ENCODE measurements at places on chromosomes 5 and 9.

DNA sequence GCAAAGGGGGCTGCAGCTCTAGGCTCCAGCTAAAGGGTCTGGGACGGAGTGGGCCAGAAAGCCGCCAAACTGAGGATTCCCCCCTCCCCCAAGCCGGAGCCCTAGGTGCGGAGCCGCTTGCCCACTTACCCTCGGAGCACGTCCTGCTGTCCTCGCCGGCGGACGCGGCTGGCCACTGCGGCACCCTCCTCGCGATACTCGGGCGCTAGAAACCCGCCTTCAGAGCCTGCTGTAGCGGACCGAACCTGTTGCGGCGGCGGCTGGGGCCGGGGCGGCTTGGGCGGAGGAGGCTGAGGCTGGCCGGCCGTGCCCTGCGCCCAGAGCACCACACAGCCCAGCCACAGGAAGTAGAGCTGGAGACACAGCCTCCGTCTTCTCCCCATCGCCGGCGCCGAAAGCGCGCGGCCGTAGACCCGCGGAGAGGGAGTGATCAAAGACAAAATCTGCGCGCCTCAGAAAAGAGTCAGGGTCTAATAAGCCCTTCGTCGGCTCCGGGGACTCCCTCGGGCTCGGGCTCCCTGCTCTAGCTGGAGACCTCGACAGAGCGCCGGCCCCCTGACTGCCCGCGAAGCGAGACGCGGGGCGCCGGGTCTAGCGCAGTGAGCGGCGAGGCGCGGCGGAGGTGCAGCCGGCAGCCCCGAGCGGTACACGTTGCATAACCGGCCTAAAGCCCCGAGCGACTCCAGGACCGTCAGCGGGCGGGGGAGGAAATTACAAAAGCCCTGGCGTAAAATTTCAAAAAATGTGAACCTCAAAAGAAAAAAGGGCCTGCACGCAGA is 635 bp downstream of the FBN2 start:
- DNase-seq: no peak

DNA sequence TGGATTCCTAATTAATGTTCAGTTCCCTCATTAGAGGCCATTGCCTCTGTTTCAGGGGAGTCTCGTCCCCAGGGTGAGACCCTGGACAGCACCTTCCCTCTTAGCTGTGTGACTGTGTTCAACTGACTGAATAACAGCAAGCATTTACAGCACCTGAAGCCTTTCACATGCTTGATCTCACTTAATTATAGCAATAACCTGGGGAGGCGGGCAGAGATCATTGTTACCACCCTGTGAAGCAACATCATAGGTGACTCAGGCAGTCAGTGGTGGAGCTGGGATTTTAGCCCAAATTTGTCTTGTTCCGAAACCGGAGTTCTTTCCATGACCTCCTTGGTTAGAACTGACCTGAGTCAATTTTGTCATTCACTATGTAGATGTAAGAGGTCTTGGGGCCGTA is 105.2 kb upstream of the RAD23B start:
- no peak for DNase-seq

DNA sequence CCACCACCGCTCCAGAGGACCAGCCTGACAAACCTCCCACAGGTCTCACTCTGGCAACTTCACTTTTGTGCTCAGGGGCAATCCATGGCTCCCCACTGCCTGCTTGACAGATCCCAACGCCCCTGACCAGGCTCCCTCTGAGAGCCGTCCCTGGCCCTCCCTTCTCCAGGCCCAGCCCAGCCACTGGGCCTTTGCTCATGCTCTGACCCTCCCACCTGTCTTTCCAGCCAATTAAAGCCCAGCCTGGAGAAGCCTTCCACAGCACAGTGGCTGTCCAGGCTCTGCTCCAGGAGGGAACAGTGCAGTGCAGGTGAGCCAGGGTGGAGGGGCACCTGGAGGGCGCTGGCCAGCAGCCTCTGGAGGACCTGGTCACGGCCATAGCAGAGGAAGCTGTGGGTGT is 3.3 kb downstream of the ENTPD2 start:
- no peak for DNase-seq

GRCh38 chr5:135565266-135565665 is 13.5 kb downstream of the CXCL14 start:
- DNase-seq: no peak

DNA sequence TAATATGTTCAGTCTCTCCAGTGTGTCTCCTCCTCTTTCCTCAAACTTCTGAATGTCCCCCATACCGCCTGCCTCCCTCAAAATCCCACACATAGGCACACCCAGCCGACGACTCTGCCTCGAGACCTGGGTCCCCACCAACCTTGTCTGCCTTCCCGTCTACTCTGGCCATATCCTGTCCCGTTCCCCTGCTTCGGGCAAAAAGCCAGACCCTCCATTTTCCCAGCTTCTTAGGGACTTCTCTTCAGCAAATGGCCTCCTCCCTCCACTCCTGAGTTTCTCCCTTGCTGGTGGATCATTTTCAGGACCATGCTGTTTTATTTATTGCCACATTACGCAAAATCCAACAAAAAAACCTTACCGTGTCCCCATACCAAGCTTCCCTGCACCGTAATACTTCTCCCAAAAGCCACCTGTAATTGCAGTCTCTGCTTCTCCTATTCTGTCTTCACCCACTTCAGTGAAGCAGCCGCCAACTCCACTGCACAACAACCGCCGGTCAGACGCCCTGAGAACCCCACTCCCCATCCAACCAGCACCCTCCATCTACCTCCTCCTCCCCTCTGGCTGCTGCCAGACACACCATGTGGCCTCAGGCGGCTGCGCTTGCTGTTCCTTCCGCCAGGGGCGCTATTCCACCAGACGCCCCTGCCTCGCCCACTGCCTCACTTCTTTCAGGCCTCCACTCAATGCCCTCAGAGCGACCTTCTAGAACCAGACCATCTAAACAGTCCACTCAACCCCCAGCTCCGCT is 117.0 kb downstream of the TRPM6 start:
- DNase-seq: no peak

DNA sequence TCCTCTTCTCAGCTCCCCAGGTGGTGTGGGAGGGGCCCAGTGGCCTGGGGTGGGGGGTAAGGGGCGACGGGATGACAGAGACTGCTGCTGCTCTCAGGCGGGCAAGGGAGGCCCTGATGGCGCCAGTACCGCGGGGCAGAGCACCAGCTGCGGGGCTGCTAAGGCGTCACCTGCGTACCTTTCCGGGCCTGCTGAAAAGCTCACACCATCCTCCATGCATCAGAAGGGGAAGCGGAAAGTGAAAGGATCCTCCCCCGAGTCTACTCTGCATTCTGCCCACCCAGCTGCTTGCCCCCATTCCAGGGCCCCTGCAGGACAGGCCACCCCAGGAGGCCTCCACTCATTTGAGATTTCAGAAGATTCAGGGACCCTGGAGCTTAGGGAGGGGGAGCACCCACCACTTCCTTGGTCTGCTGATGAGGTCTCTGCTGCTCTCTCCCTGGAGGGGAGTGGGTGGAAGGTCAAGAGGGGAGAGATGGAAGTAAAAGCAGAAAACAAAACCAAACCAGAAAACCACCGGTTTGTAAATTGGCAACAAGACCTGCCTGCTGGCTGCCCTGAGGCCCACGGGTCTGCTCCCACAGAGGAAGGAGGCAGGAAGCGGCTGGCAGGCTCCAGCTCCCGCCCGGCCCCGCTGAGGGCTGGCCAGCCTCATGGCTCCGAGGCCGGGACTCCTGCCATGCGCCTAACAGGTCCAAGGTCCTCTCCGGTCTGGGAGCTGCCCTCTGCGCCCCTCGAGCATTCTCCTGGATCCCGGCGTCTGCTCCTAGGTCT is 33.6 kb downstream of the PRRT1B start:
- no peak for DNase-seq

DNA sequence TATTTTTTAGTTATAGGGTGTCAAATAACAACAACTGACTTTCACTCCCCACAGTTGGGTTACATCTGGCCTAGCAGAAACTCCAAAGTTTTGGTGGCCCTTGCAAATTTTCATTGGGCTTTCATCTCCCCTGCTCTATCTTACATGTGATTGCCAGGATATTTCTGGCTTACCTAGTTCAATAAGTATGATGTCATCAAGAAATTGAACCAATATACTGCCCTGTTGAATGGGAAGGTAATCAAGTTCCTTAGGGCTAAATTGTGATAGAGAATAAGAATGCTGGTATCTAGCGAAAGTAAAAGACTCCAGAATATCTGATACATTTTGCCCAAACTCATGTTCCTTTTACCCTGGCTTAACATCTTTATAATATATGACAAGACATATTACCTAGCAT is 17.0 kb upstream of the ICE1 start:
- DNase-seq: no peak

DNA sequence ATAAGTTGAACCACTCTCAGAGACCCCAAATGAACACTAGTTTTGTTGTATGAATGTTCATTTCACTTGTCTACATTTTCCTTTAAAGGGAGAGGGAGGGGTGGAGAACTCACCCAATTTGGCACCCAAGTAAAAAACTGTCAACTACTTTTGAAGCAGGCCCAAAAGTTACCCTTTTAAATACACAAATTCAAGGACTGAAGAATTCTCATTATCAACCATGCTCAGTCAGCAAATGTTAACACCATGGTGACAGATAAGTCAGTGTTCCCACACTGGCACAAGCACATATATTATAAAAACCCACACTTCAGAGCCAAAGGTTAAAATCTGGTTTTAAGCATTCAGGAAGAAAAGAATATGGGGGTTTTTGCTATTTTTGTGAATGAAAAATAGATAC is 31.6 kb downstream of the CSNK1A1 start:
- no peak for DNase-seq

DNA sequence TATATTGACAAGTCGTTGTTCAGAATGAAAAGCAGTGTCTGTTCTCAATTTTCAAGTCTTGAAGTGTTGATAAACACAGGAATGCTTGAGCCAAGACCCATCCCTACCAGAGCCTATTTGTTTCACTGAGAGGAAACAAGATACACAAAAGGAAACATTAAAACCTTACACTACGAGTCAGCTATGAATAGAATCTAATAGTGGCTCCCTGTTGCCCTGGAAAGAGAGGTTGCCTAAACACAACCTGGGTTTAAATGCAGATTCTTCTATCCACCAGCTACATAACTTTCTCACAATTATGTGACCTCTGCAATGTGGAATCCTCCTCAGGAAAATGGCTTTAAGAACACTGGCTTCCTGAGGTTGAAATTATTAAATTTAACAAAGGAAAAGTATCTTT is 29.1 kb upstream of the BNC2 start:
- DNase-seq: no peak

DNA sequence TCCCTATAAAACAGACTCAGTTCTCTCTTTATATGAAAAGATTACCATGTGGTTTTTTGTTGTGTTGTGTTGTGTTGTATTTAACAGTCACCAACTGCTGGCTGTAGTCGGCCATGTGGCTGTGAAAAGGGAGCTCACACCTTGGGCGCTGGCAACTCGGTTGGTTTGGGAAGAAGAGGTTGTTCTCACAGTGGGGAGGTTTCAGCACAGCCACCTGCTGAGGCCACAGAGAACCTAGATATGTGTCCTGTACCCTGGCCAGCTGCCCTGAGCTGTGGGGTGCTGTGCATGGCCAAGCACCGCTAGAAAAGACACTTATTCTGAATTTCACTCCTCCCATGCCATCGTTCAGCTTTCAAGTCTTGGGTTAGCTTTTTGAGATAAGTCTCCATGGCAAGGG is 58.8 kb downstream of the SYK start:
- DNase-seq: no peak

- DNase-seq: no peak
Measured at GRCh38 chr9:85200726-85201404, 531.3 kb downstream of the NTRK2 start.

GRCh38 chr5:157671592-157672330 is 428 bp downstream of the C5orf52 start:
- DNase-seq: no peak

GRCh38 chr9:88725300-88726019 is 190.5 kb downstream of the NXNL2 start:
- no peak for DNase-seq

GRCh38 chr9:86557063-86557766 is 203.0 kb upstream of the TUT7 start:
- DNase-seq: no peak

GRCh38 chr5:169980418-169981053 is at the start of gene INSYN2B:
Gene INSYN2B, minus strand, starts transcription at chr5:169980495. Its CDS starts 96,597 bp downstream, at chr5:169883898.
- peak; percentile 5 for DNase-seq

DNA sequence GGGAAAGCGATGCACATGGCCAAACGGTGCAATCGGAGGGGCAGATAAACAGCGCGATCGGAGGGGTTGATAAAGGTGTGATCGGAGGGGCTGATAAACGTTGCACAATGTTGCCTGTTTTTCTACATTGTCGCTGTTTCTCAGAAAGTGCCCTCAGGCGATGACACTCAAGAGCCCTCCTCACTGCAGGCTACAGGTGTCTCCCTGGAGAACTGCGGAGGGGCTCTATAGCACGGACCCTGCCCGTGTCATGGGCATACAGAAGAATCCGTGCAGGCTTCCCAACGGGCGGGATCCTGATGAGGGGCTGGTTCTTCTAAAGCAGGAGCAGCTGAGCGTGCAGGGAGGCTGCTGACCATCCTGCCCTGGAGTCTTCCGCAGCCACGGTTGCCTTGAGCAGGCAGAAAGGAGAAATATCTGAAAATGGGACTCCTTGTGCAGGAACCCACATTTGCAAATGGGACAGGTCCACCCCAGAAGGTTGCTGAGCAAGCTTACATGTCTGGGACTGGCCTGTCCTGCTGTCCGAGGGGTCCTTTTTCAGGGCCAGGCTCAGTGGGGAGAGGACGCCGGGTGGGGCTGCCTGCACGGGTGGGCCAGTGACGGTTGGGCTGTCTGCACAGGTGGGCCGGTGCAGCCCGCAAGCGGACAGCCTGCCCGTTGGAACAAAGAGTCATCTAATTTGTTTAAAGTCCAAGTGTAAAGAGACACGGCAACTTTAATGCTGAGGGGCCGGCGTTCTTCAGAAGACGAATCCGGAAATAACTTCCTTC is 25.1 kb upstream of the LPCAT1 start:
- no peak for DNase-seq

Data from NCI-H187 (cell line).